ENCODE measurements at places on chromosomes 12 and 14.
A peak's percentile ranks its signal among the peaks of the same experiment; 100 is the strongest.

GRCh38 chr12:1504304-1504894, 90.0 kb downstream of the FBXL14 start:
- DNase-seq = no peak

DNA sequence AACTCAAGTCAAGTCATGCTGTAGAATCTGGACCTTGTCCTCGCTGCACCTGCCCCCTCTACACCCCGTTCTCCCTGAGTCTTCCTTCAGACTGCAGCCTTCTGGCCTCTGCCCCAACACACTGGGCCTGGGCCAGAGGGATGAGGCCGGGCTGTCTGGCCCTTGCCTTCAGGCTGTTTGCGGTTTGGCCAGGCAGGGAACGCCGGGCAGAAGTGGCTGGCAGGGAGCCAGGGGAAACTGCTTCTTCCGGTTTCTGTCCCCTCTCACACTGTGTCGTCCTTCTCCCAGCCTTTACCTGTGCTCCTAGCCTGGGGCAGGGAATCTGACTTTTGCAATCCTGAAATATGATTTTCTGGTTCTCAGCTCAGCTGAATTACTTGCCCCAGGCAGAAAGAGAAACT, 13.5 kb downstream of the DGLUCY start:
- no peak for DNase-seq

DNA sequence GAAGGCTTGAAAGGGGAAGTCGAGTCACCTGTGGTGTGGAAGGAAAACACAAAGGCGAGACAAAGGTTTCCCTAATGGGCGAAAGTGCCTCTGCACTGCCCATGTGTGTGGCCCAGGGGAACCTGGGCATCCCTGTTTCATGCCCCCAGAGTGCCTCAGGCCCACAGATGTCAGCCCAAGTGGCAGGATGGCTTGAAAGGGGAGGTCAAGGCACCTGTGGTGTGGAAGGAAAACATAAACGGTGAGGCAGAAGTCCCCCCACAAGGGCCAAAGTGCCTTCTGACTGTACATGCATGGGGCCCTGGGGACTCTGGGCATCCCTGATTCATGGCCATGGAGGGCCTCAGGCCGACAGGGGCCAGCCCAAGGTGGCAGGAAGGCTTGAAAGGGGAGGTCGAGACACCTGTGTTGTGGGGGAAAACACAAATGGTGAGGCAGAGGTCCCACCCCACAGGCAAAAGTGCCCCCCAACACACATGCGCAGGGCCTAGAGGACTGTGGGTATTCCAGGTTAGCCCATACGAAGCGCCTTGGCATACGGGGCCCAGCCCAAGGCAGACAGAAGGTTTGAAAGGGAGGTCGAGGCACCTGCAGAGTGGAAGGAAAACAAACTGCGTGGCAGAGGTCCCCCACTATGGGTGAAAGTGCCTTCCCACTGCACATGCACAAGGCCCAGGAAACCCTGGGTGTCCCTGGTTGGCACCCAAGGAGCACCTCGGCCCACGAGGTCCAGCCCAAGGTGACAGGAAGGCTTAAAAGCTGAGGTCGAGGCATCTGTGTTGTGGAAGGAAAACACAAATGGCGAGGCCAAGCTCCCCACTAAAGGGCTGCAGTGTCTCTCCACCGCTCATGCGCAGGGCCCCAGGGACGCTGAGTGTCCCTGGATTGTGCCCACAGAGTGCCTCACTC, 382.3 kb downstream of the ALG10 start:
- DNase-seq = peak; percentile 0

GRCh38 chr14:38366374-38366773, 110.5 kb upstream of the CLEC14A start:
- no peak for DNase-seq

DNA sequence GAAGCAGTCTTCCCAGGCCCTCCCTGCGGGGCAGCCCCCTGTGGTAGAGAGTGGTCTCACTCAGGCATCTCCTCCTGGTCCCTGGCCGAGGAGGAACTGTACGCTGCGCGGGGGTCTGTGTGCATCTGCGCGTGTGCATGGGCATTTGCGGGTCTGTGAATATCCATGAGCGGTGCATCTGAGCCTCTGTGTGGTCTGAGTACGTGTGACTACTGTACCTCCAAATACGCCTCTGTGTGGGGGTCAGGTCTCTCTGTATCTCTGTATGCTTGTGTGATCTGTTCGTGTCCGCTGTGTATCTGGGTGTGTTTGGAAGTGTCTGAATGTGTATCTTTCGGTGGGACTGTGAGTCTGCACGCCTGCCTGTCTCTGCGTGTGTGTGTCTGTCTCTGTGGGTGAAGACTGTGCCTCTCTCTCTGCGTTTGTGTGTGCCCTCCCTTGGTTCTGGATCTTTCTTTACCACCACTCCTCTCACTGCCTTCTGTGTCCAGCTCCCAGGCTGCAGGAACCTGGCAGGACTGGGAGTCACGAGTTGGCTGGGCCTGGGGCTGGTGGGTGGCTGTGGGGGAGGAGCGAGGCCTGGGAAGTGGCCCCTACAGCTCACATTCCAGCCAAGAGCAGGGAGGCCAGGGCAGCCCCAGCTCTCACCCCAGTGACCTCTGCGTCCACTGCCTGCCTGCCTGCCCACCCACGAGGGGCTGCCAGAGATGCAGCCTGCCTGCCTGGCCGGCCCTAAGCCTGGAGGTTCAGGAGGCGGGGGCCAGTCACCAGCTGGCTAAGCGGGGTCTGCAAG, 1.1 kb upstream of the PGF start:
- DNase-seq = no peak

GRCh38 chr14:74135426-74135825, 50.7 kb downstream of the LIN52 start:
- DNase-seq = no peak

GRCh38 chr14:92880351-92880750, 42.6 kb upstream of the CHGA start:
- DNase-seq = no peak

- DNase-seq = no peak
Observed at GRCh38 chr14:81273961-81274575, 53.3 kb upstream of the GTF2A1 start.

DNA sequence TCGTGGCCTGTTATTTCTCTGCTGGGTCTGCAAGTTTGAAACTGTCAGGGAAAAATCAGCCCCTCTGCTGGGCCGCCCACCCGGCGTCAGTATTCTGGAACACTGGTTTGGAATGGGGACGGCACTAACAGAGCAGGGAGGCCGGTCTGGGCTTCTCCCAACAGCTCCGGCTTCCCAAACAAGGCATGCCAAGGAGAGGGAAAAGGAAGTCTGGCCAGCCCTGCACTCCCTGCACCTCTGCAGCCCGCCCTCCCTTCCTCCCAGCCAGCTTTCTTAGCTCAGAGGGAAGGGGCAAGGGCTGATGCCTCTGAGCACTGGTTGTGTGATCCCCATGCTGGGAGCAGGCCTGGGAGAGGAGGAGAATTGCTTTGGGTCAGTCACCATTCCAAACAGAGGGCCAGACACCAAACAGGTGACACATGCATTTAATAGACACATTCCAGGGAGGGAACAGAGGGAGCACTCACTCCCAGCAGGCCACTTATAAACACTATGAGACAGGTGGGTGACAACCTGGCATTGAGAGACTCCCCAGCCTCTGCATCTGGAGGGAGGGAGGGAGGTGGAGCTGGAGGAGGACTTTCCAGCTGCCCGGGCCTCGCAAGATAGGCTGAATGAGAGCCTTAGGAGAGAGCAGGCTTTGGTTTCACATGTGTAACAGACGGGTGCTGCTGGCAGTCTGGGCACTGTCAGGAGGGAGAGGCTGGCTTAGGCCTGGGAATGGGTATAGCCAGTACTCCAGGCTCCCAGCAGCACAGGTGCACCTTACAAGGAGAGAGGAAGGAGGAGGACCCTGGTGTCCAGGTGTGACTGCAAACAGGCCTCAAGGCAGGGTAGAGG, 10.3 kb downstream of the KRT75 start:
- no peak for DNase-seq

GRCh38 chr14:29390081-29390832, 537.4 kb downstream of the PRKD1 start:
- DNase-seq = no peak

GRCh38 chr12:30395190-30395589, 300.5 kb downstream of the IPO8 start:
- no peak for DNase-seq

DNA sequence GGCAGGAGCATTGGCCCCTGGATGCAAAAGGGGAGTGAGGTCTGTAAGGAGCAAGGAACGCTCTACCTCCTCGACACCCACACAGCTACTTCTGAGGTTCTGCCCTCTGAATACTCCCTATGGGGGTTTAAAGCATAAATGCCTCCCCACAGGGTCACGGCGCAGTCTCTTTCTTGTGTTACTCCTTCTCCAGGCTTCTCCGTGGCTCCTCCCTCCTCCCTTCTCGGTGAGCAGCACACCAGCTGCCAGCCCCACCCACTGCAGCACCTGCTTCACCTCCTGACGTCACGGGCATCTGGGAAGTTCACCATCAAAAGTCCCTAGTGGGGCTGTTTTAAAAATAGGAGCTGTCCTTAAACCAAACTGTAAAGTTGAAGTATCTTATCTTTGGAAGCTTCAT, 67.3 kb downstream of the SPTB start:
- peak; percentile 37 for DNase-seq

DNA sequence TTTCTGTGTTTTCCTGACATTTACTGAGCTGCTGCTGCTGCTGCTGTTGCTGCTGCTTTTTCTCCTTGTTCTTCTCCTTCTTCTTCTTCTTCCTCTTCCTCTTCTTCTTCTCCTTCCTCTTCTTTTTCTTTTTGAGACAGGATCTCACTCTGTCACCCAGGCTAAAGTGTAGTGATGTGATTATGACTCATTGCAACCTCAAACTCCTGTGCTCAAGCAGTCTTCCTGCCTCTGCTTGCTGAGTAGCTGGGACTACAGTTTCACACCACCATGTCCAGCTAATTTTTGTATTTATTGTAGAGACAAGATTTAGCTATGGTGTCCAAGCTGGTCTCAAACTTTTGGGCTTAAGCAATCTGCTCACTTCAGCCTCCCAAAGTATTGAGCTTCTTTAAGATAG, 95.8 kb downstream of the TMTC3 start:
- no peak for DNase-seq

Data from CD4-positive, alpha-beta T cell treated with Interferon alpha-2 for 1 hour (primary cell).